ENCODE measurements at places on chromosomes 16 and 17.

DNA sequence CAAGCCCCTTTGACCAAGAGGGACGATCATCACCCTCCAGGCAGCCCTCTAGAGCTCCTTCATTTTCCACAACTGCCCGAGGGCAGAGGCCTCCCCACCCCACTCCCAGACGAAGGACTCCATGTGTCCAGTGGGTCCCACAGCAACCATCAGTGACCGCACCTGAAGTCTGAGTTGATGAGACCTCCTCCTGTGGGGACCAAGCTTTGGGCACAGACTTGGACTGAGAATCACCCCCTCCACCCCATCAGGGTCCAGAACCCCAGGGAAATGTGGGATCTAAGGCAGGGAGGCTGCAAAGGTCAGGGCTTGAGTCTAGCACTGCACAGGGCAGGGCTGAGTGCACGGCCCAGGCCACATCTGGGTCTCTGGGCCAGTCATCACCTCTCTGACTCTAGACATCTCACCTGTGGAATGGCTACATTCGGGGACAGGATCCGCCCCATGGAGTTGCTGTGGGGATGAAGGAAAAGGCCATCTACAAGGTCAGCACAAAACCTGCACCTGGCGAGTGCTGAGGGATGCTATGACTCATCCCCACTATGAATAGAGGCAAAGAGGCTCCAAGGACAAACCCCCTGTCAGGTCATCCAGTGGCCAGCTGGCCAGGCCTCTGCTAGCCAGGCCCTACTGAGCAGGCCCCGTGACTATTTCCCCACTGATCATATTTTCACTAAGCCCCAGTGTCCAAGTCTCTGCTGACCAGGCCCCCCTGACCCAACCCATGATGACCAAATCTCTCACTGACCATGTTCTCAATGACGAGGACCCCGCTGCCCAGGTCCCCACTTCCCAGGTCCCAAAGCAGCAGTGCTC, 38.4 kb downstream of the TNFRSF13B start:
- DNase-seq = no peak

GRCh38 chr17:5838661-5839300, 231.4 kb upstream of the WSCD1 start:
- no peak for DNase-seq

DNA sequence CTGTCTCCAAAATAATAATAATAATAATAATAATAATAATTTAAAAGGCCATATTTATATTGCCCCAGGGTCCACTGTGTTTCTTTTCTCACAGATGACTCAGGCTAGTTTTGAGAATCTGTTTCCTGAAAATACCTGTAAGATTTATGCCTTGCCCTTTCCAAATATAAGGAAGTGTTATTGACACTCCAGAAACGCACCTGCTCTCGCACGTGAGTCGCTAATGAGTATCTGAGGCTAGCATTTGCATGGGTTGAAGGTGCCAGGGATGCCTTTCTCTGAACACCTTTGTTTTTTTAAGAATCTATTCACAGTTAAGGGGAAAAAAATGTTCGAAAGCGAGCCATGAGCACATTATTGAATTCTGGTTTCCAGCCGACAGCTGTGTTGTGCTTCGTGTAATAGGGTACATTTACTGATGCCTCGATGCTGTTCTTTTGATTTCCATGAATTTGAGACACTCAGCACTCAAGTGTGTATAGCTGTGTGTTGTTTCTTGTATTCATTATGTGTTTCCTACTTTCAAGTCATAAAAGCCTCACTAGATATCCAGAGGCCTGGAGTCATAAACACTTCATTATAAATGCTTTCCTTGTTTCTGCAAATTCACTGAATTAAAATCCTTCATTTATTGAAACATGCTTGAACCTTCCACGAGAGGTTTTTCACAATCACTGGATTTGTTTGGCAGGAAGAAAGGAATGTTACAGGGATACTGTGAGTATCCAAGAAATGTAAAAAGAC, 45.0 kb upstream of the NOL11 start:
- no peak for DNase-seq

DNA sequence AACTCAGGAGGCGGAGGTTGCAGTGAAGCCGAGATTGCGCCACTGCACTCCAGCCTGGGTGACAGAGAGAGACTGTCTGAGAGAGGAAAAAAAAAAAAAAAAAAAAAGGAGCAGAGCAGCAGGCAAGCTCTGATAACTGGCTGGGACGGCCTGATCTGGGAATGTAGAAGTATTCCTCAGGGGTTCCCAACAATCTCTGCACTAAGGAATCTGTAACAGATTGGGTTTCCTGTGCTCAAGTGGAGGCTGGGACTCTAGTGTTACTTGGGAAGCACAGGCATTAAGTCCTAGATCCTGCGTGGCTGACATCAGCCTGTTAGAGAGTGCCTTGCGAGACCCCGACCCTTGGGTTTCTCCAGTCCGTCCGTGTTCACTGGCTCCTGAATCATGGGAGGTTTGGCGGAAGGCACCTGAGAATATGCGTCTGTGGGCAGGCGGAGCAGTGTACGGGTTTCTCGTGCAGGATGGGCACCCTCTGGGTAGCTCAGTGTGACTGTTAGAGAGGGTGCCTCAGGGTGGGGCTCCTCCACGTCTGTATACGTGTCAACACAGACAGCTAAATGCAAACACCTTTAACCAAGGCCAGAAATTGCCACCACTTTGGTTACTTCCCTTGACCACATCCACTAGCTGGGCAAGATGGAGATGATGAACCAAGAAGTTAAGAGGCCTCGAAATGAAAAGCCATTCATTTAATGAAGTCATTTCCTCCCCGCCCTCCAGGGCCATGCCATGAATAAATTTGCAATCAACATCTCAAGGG, 174.9 kb upstream of the RPL38 start:
- DNase-seq = no peak

DNA sequence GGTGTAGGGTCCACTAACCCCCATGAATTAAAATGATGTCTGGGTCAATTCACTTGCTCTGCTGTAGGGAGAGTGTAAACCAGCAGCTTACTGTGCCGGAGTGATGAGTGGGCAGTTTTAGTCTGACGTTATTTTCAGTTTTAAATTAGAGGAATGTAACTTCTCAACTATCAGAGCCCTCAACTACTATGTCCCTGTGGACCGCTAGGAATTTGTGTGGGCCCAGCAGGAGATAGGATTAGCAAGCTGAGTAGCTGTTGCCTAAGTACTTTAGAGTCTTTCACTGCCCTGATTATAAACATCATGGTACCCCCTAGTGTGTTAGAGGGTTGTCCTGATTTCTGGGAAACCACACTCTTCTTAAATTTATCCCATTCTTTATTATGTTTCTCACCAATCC, 11.4 kb downstream of the MARVELD3 start:
- DNase-seq = no peak

DNA sequence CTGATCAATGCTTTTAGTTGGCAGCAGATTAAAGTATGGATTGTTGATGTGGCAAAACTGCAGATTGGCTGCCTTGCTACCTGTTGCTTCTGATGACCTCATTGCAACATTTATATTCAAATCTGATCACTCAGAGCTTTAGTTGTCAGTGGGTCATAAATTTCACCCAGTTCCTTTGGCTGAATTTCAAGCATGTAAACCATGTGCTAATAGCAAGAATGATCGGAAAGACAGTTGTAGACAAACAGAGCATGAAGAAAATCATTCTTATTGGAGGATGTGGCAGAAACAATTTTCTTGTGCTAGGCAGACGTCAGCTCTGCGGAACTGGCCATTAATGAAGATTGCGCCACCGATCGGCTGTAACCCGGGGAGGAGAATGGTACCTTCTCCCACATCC, 346.6 kb upstream of the EEF2KMT start:
- DNase-seq = no peak

- no peak for DNase-seq
These were observed 100.6 kb upstream of the PLCG2 start for GRCh38 chr16:81678326-81679095.

GRCh38 chr17:70110443-70110880, 35.4 kb downstream of the KCNJ16 start:
- no peak for DNase-seq
